ENCODE measurements at places on chromosomes 7 and 10. TPM values are rescaled to one million over a fixed set of nuclear protein-coding genes. Genes with fewer than 3 reads are reported as not detected.

The MRLN gene
- total RNA-seq, result not detected

The GALNT11 gene
- 42.7 TPM for total RNA-seq

The DUS4L gene
- total RNA-seq, result 5.4 TPM

The GIMAP8 gene
- total RNA-seq, result not detected

The GSAP gene
- total RNA-seq, result 13.0 TPM

All from osteoblast (primary cell).